ENCODE measurements at places on chromosomes 7 and 10. TPM values are rescaled to one million over a fixed set of nuclear protein-coding genes. Genes with fewer than 3 reads are reported as not detected.

GRCh38 chr10:93995598-93996271 lies 2.0 kb downstream of the PLCE1 start:
- DNase-seq, result peak; percentile 91

- no peak for DNase-seq
Observed at GRCh38 chr10:77835669-77836086, 90.9 kb downstream of the DLG5 start.

- peak; percentile 84 for DNase-seq
Observed at GRCh38 chr10:52313933-52314821, at the start of gene DKK1. TSS of gene DKK1 (plus strand) at chr10:52314281. CDS start at chr10:52314435, 154 bp downstream.

DNA sequence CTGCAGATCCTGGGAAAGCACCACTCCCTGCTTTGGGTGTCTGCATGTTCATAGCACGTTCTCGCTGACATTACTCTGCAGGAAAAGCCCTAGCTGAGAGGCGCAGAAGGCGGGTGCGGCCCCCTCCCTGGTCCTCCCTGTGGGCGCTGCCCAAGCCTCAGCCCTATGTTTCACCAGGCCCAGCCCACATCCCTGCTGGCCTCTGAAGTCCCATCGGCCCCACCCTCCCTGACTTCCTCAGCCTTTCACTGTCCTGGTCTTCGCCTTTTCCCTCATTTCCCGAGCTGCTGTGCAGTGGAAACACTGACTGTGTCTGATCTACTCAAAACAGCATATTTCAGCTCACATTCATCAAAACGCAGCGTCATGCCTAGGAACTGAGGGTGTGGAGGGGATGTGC lies 36.3 kb upstream of the DIP2C start:
- no peak for DNase-seq

GRCh38 chr7:114428211-114428610 lies 13.6 kb downstream of the FOXP2 start:
- DNase-seq, result no peak

DNA sequence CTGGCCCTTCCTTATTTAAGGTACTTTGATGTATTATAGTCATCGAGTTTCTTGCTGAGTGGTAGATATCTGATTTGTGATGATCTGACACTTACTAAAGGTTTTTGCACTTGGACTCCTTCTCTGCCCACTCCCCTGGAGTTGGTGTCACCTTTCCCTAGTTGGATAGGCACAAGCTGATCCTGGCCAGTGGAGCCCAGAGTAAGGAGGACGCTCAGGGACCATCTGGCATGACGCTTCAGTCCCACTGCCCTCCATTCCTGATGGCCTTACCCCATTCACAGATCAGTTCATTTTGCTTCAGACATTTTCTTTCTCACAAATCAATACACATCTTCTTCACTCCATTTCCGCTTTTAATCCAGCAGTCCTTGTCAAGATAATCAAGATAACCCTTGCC lies 20.1 kb downstream of the ASB15 start:
- DNase-seq, result no peak

DNA sequence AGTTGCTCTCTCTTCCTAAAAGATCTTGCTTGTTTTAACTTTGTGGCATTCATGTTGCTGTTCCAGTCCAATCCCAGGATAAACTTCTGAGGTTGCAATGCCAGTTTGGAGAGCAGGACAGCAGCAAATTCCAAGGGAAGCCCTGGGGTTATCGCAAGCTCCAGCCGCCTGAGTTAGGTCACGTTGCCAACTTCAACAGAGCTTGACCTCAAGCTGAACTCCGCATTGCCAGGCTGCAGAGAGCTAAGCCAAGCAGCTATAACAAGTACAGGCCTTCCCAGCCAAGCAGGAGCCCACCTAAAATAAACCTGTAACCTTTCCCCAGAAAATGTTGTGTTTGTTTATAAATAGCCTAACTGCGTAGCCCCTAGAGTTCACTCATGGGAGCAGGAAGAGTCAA lies 138.9 kb upstream of the LYZL1 start:
- DNase-seq, result peak; percentile 60

DNA sequence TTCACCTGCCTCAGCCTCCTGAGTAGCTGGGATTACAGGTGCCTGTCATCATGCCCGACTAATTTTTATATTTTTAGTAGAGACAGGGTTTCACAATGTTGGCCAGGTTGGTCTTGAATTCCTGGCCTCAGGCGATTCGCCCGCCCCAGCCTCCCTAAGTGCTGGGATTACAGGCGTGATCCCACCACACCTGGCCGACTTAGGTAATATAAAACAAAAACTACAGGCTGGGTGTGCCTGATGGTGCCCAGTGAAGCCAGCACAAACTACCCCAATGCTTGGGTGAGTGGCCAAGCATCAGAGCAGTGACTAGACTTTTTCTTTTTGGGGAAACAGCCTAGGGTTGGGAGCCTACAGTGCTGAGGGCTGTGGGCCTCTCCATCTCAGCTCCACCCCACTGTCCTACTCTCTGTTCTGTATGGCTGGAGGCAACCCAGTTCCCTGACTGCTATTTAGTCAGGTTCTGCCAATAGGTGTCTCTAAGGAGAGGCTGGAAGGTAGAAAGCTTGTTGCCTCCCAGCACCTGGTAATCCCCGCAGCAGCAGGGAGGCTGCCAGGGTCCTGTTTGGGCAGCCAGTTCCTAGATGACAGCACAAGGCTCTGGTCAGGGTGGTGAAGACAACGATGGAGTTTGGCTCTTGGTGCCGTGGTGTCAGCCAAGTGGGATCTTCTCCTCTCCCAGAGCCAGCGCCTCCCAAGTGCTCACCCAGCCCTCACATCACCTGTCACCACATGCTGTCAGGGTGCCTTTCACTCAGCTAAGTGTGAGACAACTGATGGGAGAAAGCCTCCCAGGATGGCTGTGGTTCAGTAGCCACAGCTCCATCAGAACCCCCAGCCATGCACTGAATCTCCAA lies 10.4 kb upstream of the NACAD start:
- no peak for DNase-seq

DNA sequence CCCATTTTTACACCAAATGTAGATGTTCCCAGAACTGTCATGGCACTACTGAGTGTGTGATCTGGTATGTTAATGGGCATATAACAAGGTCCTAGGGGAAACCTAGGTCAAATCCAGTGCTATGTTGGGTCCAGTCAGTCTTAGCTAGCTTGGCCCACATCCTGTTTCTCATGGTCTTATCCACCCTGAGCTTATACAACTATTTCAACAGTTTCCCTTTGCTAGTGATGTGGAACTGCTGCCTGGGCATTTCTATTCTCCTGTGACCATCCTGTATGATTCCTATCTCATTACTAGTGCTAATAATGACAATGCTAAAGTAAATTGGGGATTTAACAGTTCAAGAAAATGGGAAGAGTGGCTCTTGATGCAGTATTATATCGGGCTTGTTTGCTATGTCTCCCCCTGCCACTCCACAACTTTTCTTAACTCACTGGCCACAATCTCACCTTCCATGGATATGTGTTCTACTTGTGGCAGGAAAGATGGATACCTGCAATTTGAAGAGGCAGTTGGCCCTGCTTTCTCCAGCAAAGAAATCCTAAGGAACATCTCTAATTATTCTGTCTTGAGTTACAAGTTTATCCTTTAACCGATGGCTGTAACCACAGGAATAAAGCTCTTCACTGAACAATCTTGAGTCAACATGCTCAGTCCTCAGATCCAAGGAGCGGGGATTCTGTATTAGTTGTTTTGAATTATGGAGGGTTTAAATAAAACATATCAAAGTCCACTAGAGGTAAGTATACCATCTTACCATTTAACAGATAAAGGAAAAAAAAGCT lies 707.8 kb downstream of the XPNPEP1 start:
- no peak for DNase-seq

GRCh38 chr7:48959676-48960075 lies 35.3 kb downstream of the CDC14C start:
- no peak for DNase-seq

- no peak for DNase-seq
Observed at GRCh38 chr10:100223879-100224278, 5.5 kb downstream of the CHUK start.

DNA sequence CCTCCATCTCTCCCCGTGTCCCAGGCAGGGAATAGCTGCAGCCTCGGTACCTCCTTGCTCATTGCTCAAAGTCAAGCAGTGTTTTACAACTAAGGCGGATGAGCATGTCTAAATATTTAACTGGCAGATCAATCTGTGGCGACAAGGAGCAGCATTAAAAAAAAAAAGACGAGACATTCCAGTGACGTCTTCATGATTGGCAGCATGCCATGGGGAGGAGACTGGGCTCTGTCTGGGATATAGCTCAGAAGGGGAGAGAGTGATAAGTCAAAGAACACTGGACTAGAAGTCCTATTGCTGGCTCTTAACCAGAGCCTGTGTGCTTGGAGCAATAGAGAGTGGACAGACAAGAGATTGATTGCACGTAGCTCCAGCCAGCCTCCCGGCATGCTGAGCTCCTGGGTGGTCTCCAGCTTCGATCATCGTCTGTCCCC lies 287.5 kb upstream of the PODXL start:
- DNase-seq, result no peak

GRCh38 chr10:71623098-71623985 lies 96.2 kb downstream of the C10orf105 start:
- DNase-seq, result no peak

GRCh38 chr7:22386865-22387264 lies 29.9 kb upstream of the RAPGEF5 start:
- no peak for DNase-seq

DNA sequence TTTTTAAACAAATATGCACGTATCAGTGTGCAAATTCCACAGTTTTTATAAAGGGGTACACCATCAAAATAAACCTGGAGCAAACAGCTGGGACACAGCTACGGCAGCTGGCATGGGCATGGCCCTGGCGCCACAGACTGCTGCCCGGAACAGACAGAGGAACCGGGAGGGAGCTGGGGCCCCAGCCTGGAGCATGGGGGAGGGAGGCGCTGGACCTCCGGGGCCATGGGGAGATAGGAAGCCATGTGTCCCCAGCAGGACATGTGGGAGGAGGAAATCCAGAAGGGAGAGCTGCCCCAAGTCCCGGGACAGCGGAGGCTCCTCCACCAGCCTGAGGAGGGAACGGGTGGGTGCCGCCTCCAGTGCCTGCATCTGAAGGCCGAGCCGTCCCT lies 180.1 kb downstream of the MAD1L1 start:
- DNase-seq, result no peak

- DNase-seq, result no peak
Observed at GRCh38 chr10:98080494-98080893, 50.1 kb upstream of the CRTAC1 start.

DNA sequence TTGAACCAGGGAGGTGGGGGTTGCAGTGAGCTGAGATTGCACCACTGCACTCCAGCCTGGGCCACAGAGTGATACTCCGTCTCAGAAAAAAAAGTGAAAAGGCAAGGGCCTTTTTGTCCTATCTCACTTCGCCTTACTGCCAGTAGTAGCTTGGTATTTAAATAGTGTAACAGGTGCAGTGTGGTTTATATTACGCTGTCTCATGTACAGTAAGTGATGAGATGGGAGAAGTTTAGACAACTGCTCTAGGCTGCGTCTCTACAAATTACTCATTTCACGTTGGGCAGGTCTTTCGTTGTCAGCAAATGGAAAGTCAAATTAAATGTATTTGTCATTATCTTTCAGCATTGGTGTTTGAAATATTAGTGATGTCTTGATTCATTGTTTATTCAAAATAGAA lies 15.5 kb upstream of the PFKFB3 start:
- DNase-seq, result no peak

Gene CALN1
- total RNA-seq, result not detected

Gene CUZD1
- 1.4 TPM for total RNA-seq

Gene OR13A1
- total RNA-seq, result 0.15 TPM

Gene ZNF316
- 34.8 TPM for total RNA-seq

Gene CUBN
- total RNA-seq, result 0.07 TPM

Gene ZSCAN25
- 20.5 TPM for total RNA-seq

Gene SPDYE9
- not detected for total RNA-seq

Gene MGMT
- total RNA-seq, result 28.1 TPM

Gene HYAL4
- not detected for total RNA-seq

Gene DLG5
- 81.7 TPM for total RNA-seq

Gene SPDYE11
- total RNA-seq, result not detected

Gene C7orf33
- not detected for total RNA-seq

Gene PVRIG
- total RNA-seq, result 1.1 TPM
